Karpas-422 (cell line): ENCODE measurements at places on chromosomes 11 and 22.

DNA sequence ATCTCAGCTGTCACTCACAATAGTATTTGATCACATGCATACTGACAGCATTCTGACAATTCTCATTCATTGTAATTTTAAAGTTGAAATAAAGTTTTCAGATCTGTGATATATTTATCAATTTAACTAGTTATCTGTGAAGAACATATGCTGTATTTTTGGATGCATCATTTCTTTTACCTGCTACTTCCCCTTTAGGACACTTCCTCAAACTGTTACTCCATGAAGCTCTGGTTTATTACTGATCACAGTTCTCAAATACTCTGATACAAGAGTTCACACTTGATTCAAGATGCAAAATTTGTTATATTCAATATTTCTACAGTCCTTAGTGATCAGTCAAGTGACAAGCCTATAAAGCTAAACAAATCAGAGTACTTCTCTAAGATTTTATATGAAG lies 1655.2 kb downstream of the LRRC4C start:
- DNase-seq: no peak

GRCh38 chr11:36566407-36567053 lies 1.3 kb upstream of the RAG1 start:
- DNase-seq: no peak

DNA sequence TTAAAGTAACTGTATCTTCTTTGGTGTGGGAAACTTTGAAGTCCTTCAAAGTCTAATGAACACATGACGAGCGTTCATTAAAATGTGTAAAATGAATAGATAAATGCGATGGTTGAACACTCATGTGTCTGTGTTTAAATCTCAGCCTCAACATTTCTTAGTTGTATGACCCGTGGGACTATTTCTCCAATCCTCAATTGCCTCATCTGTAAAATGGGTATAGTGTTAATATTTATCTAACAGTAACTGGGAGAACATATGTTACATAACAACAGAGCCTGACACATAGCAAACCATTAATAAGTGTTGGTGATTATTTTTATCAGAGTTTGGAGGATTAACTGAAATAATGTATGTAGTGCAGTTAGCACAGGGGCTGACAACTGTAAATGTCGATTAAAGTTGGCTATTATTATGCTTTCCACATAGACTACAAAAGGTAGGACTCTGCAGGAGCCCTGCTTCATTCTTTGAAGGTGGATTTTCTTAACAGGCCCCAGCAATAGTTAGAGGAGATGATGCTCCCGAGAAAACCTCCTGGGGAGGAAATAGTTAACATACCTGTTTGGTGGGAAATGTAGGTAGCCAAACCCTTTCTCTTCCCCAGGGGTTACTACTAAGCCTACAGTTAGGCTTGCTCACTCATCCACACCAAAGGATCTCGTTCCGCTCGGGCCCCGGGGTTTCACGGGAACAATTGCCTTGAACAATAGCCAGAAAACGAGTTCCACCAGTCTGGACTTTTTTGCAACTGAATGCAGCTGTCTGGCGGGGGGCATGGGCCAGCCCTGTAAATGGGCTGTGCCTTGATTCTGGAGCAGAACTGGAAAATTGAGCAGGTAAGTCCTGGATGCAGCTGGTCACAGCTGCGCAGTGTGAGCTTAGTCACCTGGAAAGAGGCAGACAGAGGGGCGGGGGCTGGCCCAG lies 133.4 kb downstream of the DBX1 start:
- DNase-seq: no peak

DNA sequence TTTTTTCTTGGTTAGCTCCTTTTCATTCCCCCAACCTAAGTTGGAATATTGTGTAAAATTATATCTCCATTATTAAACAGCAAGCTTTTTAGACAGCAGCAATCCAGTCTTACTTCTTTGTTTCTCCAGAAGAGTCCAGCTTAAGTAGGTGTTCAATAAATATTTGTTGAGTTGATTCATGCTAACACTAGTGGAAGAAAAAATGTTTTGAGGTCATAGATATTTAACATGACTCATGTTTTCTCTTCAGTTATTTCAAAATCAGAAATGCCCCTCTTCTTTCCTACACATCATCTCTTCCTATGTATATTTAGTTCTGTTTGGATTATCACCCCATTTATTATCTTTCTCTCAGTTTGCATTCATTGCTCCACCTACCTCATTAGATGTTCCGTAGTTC lies 20.3 kb downstream of the CCDC83 start:
- DNase-seq: no peak

DNA sequence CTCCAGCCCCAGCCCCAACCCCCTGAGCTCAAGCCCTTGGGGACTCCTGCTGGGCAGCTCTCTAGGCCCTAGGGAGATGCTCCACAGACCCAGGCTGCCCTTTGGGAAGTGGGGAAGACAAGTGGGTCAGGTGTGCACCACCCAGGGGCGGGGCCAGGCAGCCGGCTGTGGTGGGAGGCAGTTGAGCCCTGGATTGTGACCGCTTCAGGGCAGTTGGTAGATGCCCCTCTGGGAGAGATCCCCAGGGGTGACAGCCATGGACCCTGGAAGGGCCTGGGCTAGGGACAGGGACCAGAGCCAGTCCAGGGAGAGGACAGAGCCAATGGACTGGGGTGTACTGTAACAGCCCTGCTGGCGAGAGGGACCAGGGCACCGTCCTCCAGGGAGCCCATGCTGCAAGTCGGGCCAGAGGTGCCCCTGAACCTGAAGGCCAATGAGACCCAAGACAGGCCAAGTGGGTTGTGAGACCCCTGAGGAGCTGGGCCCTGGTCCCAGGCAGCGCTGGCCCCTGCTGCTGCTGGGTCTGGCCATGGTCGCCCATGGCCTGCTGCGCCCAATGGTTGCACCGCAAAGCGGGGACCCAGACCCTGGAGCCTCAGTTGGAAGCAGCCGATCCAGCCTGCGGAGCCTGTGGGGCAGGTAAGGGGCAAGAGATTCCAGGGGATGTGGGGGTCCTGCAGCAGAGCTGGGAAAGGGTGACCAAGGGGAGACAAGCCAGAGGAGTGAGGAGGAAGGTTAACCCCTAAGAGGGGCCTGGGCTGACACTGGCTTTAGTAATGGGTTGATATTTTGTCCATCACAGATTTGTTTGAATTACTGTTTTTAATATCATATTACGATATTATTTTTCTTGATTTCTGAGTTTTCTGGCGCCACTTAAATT lies at the start of gene IGLL5:
Gene IGLL5 (plus strand): TSS at position 196 of the 883 bp plus-strand sequence. CDS start 238 bp downstream, at position 434.
- peak; percentile 56 for DNase-seq

GRCh38 chr11:61949169-61950034 lies 749 bp upstream of the BEST1 start:
- peak; percentile 88 for DNase-seq

DNA sequence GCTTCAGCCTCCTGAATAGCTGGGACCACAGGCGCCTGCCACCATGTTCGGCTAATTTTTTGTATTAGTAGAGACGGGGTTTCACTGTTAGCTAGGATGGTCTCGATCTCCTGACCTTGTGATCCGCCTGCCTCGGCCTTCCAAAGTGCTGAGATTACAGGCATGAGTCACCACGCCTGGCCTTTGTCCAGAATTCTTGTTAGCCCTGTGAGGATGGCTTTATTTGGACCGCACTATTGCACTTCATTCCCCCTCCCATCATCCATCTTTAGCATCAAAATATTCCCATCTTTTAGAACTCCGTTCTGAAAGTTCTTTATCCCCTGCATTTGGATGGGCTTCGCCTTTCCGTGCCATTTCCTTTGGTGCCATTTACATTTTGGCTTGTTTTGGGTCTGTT lies 2.6 kb downstream of the SAMM50 start:
- no peak for DNase-seq

GRCh38 chr22:31474743-31475142 lies 14.9 kb downstream of the EIF4ENIF1 start:
- DNase-seq: no peak

DNA sequence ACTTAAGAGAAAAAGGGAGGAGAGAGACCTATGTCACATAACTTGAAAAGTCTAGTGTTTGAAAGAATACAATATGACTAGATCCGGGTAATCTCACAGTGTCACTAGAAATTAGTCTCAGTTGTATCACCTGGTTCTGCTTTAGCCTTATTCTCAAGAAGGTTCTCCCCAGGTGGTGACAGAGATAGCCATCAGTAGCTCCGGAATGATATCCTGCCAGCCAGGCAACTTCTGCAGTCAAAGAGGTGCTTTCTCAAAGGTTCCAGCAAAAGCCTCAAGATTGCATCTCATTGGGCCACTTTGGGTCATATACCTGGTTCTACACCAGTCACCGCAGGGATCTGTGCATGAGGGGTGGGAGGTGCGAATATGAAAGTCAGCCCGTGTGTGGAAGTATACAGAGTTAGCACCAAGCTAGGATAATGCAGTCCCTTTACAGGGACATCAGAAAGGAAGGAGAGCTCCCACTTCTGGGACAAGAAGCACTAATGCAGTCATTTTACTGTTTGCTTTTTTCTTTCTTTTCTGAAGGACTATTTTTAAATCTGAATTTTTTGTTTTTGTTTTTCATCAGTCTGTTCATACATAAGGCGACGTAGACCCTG lies 61.1 kb downstream of the CYB5R2 start:
- no peak for DNase-seq

- no peak for DNase-seq
Observed at GRCh38 chr22:49366437-49366836, 461.2 kb downstream of the BRD1 start.

- DNase-seq: no peak
Observed at GRCh38 chr11:6251990-6252473, 7.6 kb upstream of the CCKBR start.

- no peak for DNase-seq
Observed at GRCh38 chr11:134581966-134582769, 170.1 kb upstream of the B3GAT1 start.

GRCh38 chr11:118002010-118002540 lies 15.9 kb downstream of the IL10RA start:
- DNase-seq: peak; percentile 41

- no peak for DNase-seq
Observed at GRCh38 chr11:45805305-45806071, 539 bp downstream of the SLC35C1 start.

DNA sequence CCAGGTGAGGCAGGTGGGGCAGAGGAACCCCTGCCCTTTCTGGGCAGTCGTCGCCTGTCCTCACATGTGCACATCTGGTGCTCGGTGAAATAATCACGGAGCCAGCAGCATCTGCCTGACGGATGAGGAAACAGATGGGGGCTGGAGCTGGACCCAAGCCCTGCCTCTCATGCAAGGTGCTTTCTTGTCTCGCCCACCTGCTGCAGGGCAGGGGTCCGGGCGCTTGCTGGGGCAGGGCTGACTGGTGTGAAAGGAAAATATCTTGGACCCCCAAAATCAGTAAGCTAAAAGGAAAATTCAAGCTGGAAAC lies 3.3 kb downstream of the ALDH3B2 start:
- DNase-seq: no peak

GRCh38 chr22:30333707-30334087 lies 7.0 kb upstream of the TBC1D10A start:
- DNase-seq: no peak

DNA sequence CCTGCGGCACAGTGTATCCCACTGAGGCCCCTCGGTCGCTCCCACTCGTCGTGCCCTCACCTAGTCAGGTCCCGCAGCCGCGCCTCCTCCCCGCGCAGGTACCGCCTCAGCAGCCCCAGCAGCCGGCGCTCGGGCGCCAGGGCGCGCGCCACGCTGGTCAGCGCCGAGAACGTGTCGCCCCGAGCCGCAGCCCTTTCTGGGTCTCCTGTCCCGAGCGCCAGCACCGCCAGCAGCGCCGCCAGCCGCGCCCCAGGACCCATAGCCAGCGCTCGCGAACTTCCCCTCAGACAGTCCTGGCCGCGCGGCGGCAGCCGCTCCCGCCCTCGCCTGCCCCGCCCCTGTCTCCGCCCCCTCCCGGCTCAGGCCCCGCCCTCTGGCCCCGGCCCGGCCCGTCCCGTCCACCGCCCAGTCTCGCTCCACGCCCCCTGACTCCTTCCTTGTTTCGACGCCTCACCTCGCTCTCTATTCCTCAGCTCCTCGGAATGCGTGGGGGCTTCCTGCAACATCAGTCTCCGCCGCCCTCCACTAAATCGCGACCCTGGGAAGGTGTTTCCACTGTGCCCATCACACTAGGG lies at the start of gene P4HA3:
Gene P4HA3 (minus strand): TSS at position 289 of the 575 bp plus-strand sequence. CDS start 29 bp downstream, at position 260.
- no peak for DNase-seq

DNA sequence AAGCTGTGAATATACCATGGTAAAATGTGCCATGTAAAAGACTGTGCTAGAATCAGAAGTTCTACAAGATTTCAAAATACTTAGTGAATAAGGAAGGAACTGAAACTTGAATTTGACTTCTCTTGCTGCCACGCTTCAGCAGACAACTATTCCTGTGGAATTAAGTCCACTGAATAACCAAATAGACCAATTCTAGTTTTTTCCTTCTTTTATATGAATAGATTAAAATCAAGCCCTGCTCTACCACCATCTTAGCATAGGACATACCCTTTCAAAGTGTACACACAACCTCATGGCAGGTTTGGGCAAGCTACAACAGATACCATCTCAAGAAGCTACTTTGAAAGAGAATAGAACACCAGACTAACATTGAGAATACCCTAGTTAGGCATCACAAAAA lies 23.4 kb upstream of the CLNS1A start:
- DNase-seq: peak; percentile 69

GRCh38 chr11:60902625-60903024 lies 3.8 kb downstream of the PRPF19 start:
- no peak for DNase-seq

DNA sequence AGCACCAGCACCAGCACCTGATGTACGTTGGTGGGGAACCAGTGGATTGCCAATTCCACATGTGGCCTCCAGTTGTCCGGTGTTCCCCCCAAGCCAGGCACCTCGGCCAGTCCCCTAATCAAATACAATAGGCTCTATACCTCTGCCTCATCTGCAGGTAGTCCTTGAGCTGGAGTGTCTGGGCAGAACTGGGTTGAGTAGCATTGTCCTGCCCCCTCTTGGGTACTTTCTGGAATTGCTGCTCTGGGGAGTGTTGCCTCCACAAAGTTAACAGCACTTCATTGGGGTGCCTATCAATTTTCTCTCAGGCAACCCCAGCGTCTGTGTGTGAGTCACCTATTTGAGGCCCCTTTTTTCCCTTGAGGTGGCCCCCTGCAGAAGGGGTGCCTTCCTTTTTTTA lies 413.0 kb upstream of the LARGE1 start:
- peak; percentile 43 for DNase-seq

DNA sequence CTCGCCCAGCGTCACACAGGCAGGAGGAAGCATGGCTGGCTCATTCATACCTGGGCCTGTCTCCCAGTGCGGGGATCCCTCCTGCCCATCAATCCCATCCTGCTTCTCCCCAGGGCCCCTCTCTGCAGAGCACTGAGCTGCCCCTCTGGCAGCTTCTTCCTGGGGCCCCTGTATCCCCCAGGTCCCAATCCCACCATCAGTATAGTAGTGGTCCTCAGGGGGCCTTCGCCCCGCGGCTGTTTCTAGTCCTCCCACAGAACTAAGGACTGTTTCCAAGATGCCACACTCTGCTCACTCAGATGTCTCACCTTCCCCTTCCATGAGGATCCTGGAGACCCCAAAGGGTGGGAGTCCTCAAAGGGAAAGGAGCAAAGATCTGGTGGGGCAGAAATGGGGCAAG lies 97.6 kb downstream of the PDE2A start:
- DNase-seq: no peak

DNA sequence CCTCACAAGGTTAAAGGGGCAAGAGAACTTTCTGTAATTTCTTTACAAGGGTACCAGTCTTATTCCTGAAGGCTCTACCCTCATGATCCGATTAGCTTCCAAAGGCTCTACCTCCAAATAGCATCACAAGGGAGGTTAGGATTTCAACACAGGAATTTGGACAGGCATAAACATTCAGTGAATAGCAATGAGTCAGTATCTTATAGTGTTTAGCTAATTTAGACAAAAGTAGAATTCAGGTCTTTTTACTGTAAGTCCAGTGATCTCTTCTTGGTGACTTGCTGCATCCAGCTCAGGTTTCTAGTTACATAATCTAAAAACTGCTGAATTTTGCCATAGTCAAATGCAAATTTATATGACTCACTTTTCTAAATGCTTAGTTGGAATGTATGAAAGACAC lies 1995.6 kb upstream of the RAG2 start:
- DNase-seq: no peak
